ENCODE measurements at places on chromosomes 1 and 21.

DNA sequence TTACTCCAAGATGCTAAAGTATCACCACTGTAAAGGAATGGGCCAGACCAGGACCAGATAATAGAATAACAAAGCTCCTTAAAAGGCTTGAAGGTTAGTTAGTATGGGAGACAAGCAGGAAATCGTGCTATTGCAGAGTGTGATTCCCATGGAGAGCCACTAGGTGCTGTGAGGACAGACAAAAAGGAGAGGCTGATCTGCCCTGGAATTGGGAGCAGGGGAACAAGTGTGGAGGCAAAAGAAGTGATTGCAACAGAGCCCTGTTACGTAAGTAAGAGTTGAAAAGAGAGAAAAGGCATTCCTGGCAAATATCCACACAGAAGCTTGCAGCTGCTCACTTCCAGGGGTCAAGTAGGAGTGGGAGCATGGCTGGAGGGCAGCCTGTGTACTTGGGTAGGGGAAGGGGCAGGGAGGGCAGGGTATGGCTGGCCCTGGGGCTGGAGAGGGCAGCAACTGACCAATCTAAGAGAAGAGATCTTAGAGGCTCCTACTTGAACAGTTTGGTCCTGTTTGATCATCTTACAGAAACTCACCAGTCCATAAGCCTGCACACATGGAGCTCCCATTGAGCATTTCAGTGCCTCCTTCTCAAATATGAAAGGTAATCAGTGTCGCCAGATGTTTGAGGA lies 207.7 kb upstream of the GJB5 start:
- DNase-seq: no peak

DNA sequence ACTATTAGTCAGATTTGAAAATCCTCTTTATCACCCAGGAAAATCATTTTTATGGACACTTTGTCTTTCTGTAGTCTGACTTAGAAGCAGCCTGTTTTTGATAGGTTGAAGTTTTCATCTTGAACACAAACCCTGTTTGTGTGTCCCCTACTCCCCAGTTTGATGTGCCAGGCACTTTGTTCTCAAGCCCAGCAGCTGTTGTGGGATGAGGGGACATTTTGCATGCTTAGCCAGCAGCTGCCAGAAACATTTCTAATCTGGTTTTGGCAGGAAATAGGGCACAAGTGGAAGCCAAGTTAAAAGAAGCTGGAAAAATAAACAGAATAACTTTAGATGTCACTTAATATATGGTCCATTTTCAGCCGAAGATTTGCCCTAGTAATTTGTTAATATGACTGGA lies 29.9 kb downstream of the ACTN2 start:
- DNase-seq: no peak

DNA sequence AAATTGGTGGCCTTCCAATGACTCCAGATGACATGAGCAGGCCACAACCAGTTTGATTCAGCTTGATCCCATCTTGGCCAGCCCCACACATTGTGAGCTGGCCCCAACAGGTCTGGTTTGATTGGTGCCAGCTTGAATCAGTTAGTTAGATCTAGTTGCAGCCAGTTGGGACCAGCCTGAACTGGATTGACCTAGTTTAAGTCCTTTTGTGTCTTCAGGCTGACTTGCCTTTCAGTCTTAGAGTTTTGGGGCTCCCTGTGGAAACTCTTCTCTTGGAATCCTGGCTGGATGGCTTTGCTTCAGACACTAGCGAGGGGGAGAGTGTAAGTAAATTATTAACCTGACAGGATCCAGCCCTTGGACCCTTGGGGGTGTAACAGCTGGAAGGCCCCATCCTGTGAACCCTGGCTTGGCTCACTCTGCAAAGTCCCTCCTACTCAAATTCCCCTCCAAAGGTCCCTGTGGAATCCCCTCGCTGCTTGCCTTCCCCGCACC lies 36.2 kb upstream of the POU3F1 start:
- DNase-seq: no peak

DNA sequence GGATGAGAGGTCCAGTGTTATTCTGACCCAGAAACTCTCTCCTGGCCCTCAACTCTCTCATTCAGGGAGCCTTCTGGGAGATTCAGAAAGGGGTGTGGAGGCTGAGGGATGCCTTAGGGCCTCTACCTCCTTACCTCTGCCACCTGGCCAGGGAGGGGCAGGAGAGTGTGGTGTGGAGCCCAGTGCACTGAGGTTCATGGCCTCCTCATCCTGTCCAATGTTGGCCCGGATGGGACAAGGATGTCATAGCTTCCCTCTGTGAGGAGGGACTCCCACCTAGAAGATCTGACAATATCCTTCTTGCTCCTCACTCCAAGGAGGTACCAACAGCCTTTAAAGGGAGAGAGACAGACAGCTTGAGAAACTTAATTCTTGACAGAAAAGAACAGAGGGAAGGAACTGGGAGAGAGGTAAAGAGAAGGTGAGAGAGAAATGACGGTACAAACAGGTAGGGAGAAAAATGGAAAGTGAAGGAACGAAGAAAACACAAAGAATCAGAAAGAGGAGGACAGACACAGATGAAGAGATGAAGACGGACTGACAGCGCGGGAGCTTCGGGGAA lies 779 bp downstream of the BEND5 start:
- peak; percentile 26 for DNase-seq

DNA sequence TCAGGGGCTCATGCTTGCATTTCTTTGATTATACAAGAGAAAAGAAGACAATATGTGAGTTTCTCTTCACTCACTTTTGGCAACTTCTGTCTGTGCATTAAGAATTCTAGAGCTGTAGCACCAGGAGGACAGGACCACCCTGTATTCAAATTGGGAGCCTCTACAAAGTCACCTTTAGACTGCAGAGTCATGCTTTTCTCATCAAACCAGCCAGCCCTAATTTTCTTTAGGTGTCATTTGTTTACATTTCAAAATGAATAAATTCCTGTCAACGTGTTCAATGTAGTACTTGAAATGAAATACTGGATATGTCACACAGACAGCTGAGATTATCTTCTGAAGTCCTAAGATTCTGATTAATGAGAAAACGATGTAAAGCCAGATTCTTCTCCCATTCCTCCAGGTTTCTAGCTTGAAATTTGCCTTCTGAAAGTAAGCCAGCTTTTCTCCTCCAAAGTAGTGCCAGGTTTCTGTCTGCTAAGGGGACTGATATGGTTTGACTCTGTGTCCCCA lies 177.2 kb downstream of the GRIK1 start:
- DNase-seq: no peak

- DNase-seq: no peak
These were observed 6.7 kb upstream of the RAB3GAP2 start for GRCh38 chr1:220278991-220279390.

All from NCI-H345 (cell line).